ENCODE measurements at places on chromosomes 1 and 21.

GRCh38 chr1:154824179-154825000 is 45.7 kb downstream of the KCNN3 start:
- H3K4me1 ChIP-seq = peaks cover 39% of the 10 kb centered on the region
- no peak overlapping the region for H3K4me3 ChIP-seq
- DNase-seq = no peak
- peaks cover 8% of the 10 kb centered on the region for H3K27me3 ChIP-seq

DNA sequence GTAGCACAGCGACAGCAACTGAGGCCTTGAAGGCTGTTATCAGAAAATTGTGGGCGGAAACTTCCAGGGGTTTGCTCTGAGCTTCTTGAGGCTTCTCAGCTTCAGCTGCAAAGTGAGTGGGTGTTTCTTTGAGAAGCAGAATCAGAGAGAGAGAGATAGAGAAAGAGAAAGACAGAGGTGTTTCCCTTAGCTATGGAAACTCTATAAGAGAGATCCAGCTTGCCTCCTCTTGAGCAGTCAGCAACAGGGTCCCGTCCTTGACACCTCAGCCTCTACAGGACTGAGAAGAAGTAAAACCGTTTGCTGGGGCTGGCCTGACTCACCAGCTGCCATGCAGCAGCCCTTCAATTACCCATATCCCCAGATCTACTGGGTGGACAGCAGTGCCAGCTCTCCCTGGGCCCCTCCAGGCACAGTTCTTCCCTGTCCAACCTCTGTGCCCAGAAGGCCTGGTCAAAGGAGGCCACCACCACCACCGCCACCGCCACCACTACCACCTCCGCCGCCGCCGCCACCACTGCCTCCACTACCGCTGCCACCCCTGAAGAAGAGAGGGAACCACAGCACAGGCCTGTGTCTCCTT is at the start of gene FASLG:
Gene FASLG (plus strand): TSS at position 233 of the 583 bp plus-strand sequence. CDS start 99 bp downstream, at position 332.
- H3K27ac ChIP-seq = no peak within 1 kb of the TSS
- no peaks in the 10 kb centered on the region for H3K4me1 ChIP-seq
- H3K27me3 ChIP-seq = peaks cover 2% of the 10 kb centered on the region
- DNase-seq = no peak
- H3K4me3 ChIP-seq = no peak within 1 kb of the TSS
- peaks cover 4% of the 10 kb centered on the region for H3K36me3 ChIP-seq

GRCh38 chr1:19648689-19649088 is 4.6 kb downstream of the NBL1 start:
- peaks cover 54% of the 10 kb centered on the region for H3K27me3 ChIP-seq
- H3K4me3 ChIP-seq = no peak overlapping the region
- no peak for DNase-seq
- no peaks in the 10 kb centered on the region for H3K36me3 ChIP-seq
- H3K27ac ChIP-seq = no peak overlapping the region

GRCh38 chr21:45303091-45303615 is 15.5 kb upstream of the POFUT2 start:
- H3K36me3 ChIP-seq = no peaks in the 10 kb centered on the region
- H3K27ac ChIP-seq = no peak overlapping the region
- DNase-seq = no peak
- peaks cover 73% of the 10 kb centered on the region for H3K4me1 ChIP-seq

DNA sequence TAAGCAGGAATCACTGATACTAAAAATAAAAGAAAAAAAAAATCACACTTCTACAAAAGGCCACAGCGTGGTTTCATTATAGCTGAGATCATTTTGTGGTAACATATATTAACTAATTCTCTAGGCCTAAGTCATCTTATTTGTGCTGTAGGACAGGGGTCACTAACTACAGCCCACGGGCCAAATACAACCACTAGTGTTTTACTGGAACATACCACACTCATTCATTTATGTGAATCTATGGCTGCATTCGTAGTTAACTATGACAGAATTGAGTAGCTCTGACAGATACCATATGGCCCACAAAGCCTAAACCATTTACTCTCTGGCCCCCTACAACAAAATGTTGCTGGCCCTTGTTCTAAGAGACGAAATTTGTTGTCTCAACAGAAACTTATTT is 224.4 kb downstream of the VAV3 start:
- no peak for DNase-seq
- H3K4me1 ChIP-seq = peaks cover 5% of the 10 kb centered on the region

GRCh38 chr1:8027748-8028570 is 1.9 kb upstream of the ERRFI1 start:
- H3K27me3 ChIP-seq = peaks cover 10% of the 10 kb centered on the region
- H3K36me3 ChIP-seq = no peaks in the 10 kb centered on the region
- no peak for DNase-seq
- H3K4me3 ChIP-seq = peak overlapping the region; percentile 85
- peak overlapping the region; percentile 32 for H3K27ac ChIP-seq
- peaks cover 48% of the 10 kb centered on the region for H3K4me1 ChIP-seq

DNA sequence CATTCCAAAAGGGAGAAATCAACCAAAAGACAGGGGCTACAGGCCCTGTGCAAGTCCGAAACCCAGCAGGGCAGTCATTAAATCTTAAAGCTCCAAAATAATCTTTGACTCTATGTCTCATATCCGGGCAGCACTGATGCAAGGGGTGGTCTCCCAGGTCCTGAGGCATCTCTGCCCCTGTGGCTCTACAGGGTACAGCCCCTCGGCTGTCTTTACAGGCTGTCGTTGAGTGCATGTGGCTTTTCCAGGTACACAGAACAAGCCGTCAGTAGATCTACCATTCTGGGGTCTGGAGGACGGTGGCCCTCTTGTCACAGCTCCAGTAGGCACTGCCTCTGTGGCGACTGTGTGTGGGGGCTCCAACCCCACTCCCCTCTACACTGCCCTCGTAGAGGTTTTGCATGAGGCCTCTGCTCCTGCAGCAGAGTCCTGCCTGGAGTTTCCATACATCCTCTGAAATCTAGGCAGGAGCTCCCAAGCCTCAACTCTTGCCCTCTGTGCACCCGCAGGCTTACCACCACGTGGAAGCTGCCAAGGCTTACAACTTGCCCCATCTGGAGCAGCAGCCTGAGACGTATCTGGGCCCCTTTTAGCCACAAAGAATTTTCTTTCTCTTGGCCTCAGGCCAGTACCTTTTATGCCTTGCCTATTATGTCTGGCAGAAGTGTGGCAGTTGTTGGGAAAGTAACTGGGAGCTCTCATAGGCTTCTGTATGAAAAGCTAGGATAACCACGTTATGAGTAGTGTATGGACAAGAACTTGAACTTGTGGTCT is 52.5 kb downstream of the POU2F1 start:
- H3K27ac ChIP-seq = peak overlapping the region; percentile 62
- DNase-seq = no peak
- H3K36me3 ChIP-seq = peaks cover 11% of the 10 kb centered on the region
- no peak overlapping the region for H3K4me3 ChIP-seq
- no peaks in the 10 kb centered on the region for H3K27me3 ChIP-seq
- peaks cover 51% of the 10 kb centered on the region for H3K4me1 ChIP-seq

- H3K27me3 ChIP-seq = peaks cover 52% of the 10 kb centered on the region
- peaks cover 36% of the 10 kb centered on the region for H3K4me1 ChIP-seq
- DNase-seq = no peak
- H3K4me3 ChIP-seq = no peak overlapping the region
Observed at GRCh38 chr1:1132956-1133750, 17.3 kb upstream of the C1orf159 start.

DNA sequence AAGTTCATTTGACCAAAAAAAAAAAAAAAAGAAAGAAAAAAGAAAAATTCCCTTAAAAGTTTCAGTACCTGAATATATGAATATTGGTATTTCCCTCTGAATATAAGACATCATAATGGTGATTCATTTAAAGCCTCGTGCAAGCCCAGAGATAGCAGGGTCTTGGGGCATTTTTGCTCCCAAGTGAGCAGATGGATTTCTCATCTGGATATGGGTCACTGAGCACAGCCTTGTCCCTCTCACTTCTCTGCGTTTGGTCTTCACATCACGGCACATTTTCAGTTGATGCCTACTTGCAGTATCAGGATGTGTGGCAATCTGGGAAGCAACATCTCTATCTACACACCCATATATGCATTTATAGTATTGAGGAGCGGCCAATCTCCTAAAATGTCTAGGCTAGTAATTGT is 12.7 kb downstream of the CD58 start:
- no peak overlapping the region for H3K27ac ChIP-seq
- no peak for DNase-seq
- H3K27me3 ChIP-seq = no peaks in the 10 kb centered on the region
- H3K36me3 ChIP-seq = peaks cover 10% of the 10 kb centered on the region

DNA sequence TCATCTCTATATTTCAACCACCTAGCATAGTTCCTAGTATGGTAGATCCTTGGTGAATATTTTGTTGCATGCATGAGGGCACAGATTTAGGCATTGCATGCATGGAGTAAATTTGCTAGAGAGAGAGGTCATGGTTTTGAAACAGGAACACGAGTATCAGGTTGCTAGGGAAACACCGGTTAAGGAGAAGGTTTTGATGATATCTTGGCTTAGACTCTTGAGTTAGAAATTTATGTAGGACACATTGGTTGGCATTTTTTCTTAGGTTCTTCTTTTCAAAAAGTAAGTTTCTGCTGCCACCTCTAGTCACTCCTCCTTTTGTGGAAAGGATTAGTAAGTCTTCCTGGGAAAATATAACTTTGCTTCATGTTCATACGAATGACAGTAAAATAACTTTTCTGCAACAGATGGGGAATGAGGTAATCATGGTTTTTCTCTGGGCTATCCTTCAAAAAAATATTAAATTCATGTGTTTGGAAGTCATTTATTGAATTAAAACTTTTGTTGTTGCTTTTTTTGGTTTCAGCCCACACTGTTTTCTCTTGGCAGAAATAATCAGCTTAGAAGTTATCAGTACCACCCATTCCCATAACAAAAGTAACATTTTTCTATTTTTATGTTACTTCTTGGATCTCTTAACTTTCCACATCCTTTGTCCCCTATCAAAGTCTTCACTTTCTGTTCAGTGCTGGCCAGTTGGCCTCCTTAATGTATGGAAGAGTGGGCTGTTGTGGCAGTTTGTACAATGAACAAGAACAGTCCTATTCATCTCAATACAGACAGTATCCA is 97.3 kb downstream of the PLA2G4A start:
- no peaks in the 10 kb centered on the region for H3K36me3 ChIP-seq
- peaks cover 16% of the 10 kb centered on the region for H3K4me1 ChIP-seq
- H3K27me3 ChIP-seq = peaks cover 3% of the 10 kb centered on the region
- H3K27ac ChIP-seq = peak overlapping the region; percentile 2
- DNase-seq = no peak

DNA sequence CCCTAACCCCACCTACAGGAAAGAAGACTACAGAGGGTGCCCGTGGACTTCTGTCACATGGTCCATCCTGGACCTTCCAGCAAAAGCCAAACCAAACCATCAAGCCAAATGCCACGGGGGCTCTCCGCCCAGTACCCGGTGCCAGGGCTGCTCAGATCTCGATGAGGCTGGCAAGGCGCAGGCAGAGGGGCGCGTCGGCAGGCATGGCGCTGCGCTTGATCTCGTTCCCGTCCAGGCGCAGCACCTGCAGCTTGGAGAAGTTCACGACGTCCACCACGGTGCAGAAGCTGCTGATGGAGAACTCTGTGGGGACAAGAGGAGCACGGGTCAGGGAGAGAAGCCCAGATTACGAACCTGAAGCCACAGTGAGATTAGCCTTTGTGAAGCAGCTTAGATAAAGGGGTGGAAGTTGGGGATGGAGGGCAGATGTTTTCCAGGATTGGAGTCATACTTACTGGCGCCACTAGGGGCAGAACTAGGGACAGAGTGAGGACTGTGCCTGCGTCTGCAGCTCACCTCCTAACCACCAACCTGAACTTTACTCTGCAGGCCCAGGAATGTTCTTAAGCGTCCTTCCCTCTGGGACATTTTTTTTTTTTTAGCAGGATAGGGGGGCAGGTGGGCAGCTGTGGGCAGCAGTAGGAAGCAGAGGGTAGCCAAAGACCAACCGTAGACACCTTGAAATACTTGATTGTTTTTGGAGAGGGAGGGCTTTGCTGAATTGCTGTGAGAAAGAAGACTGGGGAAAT is 8.6 kb downstream of the FMOD start:
- H3K27ac ChIP-seq = no peak overlapping the region
- H3K4me1 ChIP-seq = peaks cover 79% of the 10 kb centered on the region
- peaks cover 35% of the 10 kb centered on the region for H3K27me3 ChIP-seq
- H3K36me3 ChIP-seq = no peaks in the 10 kb centered on the region
- DNase-seq = peak; percentile 77
- no peak overlapping the region for H3K4me3 ChIP-seq

GRCh38 chr1:78047106-78047505 is 1.3 kb downstream of the GIPC2 start:
- peak overlapping the region; percentile 85 for H3K4me3 ChIP-seq
- H3K36me3 ChIP-seq = no peaks in the 10 kb centered on the region
- peaks cover 58% of the 10 kb centered on the region for H3K27me3 ChIP-seq
- H3K27ac ChIP-seq = no peak overlapping the region
- H3K4me1 ChIP-seq = peaks cover 23% of the 10 kb centered on the region
- DNase-seq = no peak

DNA sequence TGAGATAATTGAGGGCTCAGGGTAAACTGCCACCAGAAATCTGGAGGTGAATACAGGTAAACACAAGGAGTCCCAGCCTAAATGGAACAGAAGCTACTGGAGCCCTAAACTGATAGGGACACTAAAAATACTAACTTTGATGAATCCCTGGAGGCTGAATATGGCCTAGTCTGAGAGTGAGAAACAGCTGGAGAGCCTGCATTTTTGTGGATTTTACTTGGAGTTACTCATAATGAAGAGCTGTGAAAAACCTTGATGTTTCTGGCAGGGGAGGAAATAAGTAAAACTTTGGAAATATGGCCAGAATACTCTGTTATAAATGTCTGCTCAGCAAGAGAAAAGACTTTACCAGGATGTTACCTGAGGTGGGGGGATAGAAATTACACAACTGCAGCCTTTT is 164.4 kb downstream of the LIPI start:
- H3K27me3 ChIP-seq = no peaks in the 10 kb centered on the region
- H3K4me3 ChIP-seq = no peak overlapping the region
- H3K27ac ChIP-seq = no peak overlapping the region
